Omental fat pad (tissue), 4 donors: ENCODE measurements at places on chromosomes 12 and 14.

- no peak for DNase-seq
Observed at GRCh38 chr12:82694970-82695369, 8.3 kb downstream of the TMTC2 start.

- no peak for DNase-seq
Observed at GRCh38 chr12:19657732-19658130, 218.4 kb downstream of the AEBP2 start.

DNA sequence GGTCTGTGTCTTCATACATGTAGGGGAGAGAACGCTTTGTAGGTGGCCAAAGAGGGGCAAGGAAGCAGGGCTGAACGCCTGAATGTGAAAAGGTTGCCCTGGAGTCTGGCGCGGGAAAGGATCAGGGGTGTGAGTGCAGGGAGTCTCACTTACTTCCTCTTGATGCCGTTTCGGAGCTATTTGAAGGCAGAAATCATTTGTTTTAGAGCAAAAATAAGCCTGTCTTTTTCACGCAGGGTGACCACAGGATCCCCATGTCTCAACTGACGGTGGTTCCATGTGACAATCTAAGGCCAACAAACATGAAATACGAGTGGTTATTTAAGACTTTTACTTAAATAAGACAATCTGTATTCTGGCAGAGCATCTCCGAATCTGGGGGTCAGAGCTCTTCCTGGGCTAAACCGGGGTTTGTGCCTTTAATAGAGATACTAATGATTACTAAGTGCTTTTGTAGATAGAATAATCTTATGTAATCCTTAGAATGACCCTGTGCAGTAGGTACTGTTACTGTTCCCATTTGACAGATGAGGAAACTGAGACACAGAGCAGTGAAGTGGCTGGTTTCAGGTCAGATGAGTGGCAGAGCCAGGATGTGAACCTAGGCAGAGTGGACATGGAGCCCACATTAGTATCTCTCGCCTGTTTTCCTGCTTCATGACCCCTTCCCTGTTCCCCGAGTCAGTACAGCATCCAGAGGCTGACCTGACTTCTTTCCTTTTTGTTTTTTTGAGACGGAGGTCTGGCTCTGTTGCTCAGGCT is 1.9 kb downstream of the BRI3BP start:
- DNase-seq: no peak

GRCh38 chr12:73225941-73226340 is 953.8 kb downstream of the TRHDE start:
- no peak for DNase-seq

- no peak for DNase-seq
Observed at GRCh38 chr12:11348439-11348838, 38.2 kb upstream of the PRB4 start.

DNA sequence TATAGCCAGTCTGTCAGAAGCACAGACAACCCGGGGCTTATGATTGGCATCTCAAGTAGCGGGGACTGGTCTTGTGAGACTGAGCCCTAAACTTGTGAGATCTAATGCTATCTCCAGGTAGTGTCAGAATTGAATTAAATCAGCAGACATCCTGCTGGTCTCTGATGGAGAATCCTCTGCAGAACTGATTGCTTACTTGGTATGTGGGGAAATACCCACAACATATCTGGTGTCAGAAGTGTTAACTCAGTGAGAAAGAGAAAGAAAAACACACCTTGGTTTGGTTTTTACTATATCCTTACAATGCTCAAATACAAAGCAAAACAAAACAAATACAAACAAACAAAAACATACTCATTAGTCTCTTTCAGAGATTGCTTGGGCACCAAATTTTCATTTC is 10.0 kb downstream of the SEL1L start:
- no peak for DNase-seq

- DNase-seq: no peak
Observed at GRCh38 chr14:58455593-58456265, 28.2 kb downstream of the KIAA0586 start.

DNA sequence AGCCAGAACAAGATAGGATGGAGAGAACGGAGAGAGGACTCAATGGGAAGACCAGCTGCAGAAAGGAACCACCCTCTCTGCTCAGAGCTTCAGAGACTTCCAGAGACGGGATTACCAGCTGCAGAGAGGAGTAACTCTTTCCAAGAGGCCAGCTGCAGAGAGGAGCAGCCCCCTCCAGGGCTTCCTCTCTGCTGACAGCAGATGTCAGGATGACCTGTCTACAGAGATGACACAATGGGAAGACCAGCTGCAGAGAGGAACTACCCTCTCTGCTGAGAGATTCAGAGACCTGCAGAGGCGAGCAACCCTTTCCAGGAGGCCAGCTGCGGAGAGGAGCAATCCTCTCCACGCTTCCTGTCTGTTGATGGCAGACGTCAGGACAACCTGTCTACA is 61.8 kb downstream of the KLRG1 start:
- no peak for DNase-seq

- no peak for DNase-seq
Observed at GRCh38 chr12:59386236-59386635, 209.6 kb upstream of the SLC16A7 start.

GRCh38 chr12:42741091-42741490 is 151.5 kb upstream of the PRICKLE1 start:
- DNase-seq: no peak

DNA sequence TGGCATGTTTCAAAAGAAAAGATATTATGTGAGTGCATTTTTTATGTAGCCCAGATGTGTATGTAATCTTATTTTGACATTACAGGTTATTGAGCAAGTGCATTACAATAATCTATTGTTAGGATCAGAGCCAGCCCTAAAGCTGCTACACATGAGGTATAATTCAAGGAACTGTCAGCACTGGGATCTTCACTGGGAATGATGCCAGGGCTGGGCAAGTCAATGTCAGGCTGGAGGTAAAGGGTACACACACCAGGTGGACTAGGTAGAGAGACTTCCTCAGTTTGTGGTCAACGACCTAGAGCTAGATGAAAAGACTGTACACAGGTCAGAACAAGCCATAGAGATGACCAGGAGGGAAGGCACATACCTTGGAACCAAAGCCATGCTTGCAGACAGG is 15.4 kb downstream of the TRIM9 start:
- DNase-seq: no peak

GRCh38 chr14:99430491-99430890 is 50.2 kb downstream of the SETD3 start:
- DNase-seq: no peak

- DNase-seq: no peak
Observed at GRCh38 chr14:45679853-45680252, 426.9 kb upstream of the MIS18BP1 start.

GRCh38 chr14:100769035-100769939 is 42.6 kb downstream of the DLK1 start:
- no peak for DNase-seq
